ENCODE measurements at places on chromosomes 1 and 21.

GRCh38 chr1:221241157-221241556 is 361.9 kb downstream of the HLX start:
- no peak for DNase-seq

- DNase-seq: no peak
Measured at GRCh38 chr1:176800978-176801513, 338.1 kb downstream of the PAPPA2 start.

DNA sequence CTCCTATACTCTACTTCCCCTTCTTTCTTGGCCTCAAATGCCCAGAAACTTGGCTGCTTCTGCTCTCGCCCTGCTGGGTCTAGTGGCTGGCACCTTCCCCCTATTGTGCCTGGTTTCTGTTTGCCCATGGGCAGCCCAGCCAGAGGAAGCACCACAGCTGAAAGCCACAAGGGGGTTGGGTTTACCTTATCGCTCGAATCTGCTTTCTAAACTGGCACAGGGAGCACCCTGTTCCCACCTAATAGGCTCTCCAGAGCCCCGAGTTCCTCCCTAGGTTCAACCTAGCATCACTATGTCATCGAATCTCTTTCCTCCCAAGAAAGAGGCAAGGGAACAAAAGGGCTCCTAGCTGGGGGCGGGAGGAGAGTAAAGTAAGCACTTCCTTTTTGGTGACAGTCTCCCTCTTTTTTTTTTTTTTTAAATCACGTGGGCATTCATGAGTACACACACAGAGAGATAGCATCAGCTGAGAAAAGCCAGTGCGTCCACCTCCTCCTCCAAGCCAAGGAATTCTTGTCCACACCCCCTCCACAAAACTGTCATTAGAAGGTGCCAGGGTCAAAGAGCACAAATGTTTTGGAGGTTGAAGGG is 72.8 kb downstream of the PLEKHA6 start:
- peak; percentile 7 for DNase-seq

DNA sequence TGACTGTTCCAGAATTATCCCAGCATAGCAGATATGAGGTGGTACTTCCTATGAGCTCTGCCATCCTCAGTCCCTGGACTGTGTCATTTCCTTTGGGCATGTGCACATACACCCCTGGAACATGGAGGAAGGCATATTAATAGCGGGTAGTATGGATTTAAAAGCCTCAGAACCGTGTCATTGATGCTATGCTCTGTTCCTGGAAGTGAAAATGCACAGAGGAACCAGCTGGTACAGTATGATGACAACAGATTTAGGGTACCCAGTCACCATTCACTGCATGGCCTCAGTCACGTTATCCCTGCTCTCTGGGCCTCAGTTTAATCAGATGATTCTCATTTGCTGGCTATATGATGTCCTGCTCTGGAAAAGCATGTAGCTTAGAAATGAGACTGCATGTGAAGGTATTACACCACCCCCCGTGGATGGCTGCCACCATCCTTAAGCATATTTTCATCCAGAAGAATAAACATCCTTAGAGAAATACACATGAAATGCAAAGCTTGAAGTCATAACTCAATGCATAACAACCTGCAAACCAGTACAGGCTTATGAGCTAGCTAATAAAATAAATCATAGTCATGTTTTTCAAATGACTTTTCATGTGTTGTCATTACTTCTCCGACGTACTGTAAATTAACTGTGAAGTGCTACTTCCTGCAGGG is 37.8 kb downstream of the SETD4 start:
- no peak for DNase-seq
